ENCODE measurements at places on chromosomes 16 and 17.
A peak's percentile ranks its signal among the peaks of the same experiment; 100 is the strongest.

GRCh38 chr17:76585649-76586593 is at the start of gene ST6GALNAC2:
ST6GALNAC2 (minus strand) TSS chr17:76585860; CDS start chr17:76585808, 52 bp downstream.
- DNase-seq = peak; percentile 56

DNA sequence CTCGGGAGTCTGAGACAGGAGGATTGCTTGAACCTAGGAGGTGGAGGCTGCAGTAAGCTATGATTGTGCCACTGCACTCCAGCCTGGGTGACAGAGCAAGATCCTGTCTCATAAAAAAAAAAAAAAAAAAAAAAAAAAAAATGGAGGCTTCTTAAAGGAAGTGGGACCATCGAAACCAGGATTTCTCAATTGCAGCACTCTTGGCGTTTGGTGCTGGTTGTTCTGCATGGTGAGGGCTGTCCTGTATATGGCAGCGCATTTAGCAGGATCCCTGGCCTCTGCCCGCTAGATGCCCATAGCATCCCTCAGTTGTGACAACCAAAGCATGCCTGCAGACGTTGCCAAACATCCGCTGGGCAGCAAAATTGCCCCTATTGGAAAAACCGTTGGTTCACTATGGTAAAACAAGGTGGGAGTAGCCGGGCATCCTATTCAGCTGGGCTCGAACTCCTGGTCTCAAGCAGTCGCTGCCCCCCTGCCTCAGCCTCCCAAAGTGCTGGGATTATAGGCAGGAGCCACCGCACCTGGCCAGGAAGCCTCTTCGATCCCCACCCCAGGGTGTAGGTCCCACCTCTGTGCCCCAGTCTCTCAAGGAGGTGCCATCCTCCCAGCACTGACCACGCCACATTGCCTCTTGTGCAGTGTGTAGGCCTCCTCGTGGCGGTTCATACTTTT is 6.5 kb upstream of the NPIPB7 start:
- DNase-seq = no peak

DNA sequence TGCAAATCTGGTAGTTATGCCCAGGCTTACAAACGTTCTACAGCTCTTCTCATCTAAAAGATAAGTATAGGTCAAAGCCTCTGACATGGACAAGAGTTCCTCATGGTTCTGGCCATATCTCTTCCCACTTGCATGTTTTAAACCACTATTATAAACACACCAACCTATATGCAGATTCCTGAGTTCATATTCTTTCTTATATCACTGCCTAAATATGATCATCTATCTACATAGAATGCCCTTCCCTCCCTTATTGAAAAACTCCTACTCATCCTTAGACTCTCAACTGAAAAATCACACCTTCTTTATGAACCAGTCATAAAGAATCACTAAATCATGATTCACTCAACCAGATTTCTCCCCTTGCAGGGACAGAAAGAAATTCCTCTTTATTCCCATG is 128.2 kb downstream of the CEP112 start:
- no peak for DNase-seq

GRCh38 chr16:55476625-55477533 is 2.1 kb upstream of the MMP2 start:
- DNase-seq = no peak

DNA sequence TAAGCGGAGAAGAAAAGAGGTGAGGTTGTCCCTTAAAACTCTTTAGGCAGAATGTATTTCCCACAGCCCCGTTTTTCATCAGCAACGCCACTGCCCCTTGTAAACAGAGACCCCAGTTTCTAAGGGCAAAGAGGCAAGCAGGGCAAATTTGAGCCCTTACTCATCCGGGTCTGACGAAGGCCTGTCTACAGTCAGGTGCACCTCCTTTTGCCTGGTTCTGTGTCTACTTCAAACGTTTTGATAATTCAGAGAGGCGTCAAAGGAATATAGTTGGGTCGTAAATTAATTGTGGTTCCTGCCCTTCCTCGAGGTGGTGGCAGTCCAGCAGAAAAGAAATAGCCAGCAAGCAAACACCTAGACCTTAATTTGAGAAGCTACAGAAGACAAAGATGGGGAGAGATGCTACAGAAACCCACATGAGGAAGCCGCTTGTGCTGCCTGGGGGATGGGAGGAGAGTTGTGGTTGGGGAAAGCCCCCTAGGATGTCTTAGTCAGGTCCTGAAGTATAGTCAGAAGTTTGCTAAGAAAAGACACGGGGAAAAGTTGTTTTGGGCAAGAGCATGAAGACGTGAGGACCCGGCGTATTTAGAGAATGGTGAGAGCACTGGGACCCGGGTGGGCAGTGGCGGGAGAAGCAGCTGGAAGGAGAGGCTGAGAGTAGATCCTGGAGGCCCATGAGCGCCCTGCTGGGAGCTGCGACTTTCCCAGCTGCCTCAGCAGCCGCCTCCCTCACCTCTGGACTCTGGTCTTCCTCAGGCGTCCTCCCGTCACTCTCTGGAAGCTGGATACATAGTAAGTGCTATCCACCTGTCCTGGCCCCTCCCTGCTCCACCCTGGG is 2.4 kb downstream of the FBRS start:
- peak; percentile 13 for DNase-seq

DNA sequence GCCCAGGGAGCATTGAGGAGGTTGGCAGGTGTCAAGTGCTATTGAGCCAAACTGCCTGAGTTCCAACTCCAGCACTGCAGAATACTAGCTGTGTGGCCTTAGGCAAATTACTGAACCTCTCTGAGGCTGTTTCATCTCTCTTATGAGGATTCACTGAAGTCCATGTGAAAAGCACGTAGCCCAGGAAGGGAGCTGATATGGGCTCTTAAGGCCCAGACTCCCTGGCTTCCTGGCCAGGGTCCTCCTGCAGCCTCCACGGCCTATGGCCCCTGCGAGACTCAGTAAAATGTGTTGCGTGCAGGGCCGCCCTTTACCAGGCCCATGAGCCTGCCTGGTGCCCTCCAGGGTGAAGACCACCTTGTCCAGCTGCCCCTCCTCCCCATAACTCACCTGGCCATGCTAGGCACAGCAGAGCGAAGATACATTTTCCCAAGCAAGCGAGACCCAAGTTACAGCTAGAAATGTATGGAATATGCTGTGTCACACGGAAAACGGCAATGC is 133.7 kb upstream of the TNRC6C start:
- no peak for DNase-seq

DNA sequence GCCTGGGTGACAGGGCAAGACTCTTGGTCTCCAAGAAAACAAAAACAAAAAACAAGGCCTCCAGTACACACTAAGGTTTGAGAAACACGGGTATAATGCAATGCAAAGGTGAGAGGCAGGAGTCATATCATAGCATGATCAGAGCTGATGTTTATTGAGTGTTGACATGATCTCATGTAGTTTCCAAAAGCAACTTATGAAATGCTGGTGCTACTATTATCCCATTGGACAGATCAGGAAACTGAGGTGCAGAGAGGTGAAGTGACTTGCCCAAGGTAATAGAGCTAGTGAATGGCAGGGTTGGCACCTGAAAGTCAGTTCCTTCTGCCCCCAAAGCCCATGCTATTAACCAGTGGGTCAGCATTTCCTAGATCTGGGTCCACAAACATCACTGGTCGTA is 3.1 kb upstream of the NPIPB7 start:
- no peak for DNase-seq

DNA sequence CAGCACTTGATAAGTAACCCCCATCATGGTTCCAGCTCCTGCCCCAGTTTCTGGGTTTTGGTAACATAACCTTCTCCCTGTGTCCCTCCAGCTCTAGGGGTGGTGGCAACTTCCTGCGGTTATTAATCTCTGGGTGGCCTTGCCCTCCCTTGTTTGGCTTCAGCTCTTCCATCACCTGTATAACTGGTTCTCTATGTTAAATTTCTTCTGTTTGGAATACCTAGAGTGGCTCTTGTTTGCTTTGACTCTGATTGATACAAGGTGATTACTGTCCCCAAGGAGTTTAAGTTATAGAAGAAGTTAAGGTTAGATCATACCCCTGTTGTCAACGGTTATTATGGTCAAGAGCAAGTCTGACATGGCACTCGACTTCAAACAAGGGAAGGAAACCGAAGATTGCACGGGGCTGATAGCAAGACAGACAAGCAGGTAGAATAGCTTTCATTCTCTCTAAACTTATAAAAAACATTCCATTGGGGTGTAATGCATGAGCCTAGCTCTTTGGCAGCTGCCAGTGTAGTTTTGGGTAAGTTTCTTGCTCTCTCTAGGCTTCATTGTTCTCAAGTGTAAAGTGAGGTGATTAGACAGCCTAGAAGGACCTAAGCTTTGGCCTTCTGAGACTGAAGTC is 11.0 kb upstream of the CCR7 start:
- no peak for DNase-seq
